Thoracic aorta (tissue), 2 donors: ENCODE measurements at places on chromosomes 2 and 18. TPM values are rescaled to one million over a fixed set of nuclear protein-coding genes. Genes with fewer than 3 reads are reported as not detected.

Gene ADGRF3
- total RNA-seq = 0.68 TPM

Gene CDH19
- 8.9 TPM for total RNA-seq

GRCh38 chr2:178629463-178629862 lies 149.2 kb downstream of the PLEKHA3 start:
- no peak for DNase-seq

DNA sequence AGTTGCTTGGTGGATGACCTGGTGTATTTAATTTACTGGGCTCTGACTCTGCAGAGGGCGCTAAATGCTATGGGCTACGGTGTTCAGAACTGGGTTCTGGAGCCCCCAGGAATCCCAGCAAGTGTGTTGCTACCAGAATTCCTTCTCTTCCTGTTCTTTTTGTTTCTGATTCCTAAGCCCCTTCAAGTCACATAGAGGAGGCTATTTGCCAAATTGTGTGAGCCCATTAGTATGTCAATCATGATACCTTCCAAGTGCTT lies 358.2 kb upstream of the SPRED2 start:
- no peak for DNase-seq

- no peak for DNase-seq
Observed at GRCh38 chr2:174794851-174795374, 30.6 kb upstream of the CHRNA1 start.
